Spinal cord (tissue), 10 donors: ENCODE measurements at places on chromosomes 4 and X. TPM values are rescaled to one million over a fixed set of nuclear protein-coding genes. Genes with fewer than 3 reads are reported as not detected.

The TSPAN6 gene
- polyA plus RNA-seq = 69.9 TPM

The HSD17B13 gene
- 1.4 TPM for polyA plus RNA-seq

The L1CAM gene
- 179 TPM for polyA plus RNA-seq

The RP2 gene
- polyA plus RNA-seq = 22.9 TPM

The GRPR gene
- polyA plus RNA-seq = 0.65 TPM

The IL1RAPL1 gene
- polyA plus RNA-seq = 5.2 TPM

The PDZD4 gene
- polyA plus RNA-seq = 228 TPM

GRCh38 chr4:48780865-48781214 is 761 bp upstream of the FRYL start:
- H3K4me1 ChIP-seq = peaks cover 4% of the 10 kb centered on the region
- H3K4me3 ChIP-seq = peak overlapping the region; percentile 76
- H3K27ac ChIP-seq = peak overlapping the region; percentile 86
- H3K36me3 ChIP-seq = no peaks in the 10 kb centered on the region
- no peaks in the 10 kb centered on the region for H3K27me3 ChIP-seq
- peak; percentile 28 for DNase-seq

DNA sequence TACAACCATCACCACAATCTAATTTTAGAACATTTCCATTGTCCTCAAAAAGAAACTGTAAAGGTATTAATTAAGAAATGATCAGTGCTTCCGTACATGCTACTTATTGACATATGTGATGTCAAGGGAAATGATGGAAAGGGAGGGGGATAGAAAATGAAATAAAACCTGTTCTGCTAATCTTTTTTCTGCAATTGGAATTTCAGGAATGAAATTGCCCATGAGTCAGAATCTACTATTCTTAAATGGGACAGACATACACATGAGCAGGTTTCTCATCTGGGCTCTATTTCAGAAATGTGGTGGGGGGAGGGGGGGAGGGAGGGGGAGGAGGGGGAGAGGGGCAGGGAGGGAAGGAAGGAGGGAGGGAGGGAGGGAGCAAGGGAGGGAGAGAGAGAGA is 91.0 kb downstream of the SHROOM4 start:
- DNase-seq = no peak
- no peaks in the 10 kb centered on the region for H3K4me1 ChIP-seq

DNA sequence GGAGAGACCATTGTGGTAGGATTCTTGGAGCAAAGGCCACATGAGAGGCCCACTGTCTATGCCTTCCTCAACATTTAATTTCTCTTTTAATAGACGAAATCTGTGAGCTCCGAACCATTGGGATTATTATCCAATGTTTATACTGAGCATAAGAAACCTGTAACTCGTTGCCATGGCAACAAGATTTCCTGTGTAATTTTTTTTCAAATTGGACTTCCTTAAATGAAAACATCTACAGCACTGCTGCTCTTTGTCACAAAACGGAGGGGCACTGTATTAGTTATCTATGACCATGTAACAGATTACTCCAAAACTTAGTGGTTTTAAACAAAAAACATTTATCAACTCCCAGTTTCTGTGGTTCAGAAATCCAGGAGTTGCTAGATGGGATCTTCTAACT is 38.7 kb downstream of the PPP1R2C start:
- no peaks in the 10 kb centered on the region for H3K36me3 ChIP-seq
- no peaks in the 10 kb centered on the region for H3K4me1 ChIP-seq
- H3K27ac ChIP-seq = no peak overlapping the region
- H3K4me3 ChIP-seq = no peak overlapping the region
- no peak for DNase-seq

- no peaks in the 10 kb centered on the region for H3K27me3 ChIP-seq
- H3K27ac ChIP-seq = no peak overlapping the region
- no peaks in the 10 kb centered on the region for H3K4me1 ChIP-seq
These were observed 38.7 kb downstream of the CNKSR2 start for GRCh38 chrX:21412883-21413282.

DNA sequence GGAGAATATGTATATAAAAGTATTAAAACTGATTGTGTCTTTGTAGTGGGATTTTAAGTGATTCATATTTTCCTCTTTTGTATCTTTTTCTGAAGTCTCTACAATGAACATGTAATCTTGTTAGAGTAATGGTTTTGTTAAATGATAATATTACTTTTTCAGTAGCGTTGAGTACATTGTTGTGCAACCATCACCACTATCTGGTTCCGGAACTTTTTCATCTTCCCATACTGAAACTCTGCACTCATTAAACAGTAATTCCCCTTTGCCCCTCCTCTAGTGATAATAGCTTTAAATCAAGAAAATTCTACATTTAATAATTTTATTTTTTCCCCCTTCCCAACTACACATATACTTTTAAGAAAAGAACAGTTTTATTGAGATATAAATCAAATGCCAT is 23.3 kb downstream of the SHROOM3 start:
- no peaks in the 10 kb centered on the region for H3K36me3 ChIP-seq
- H3K27ac ChIP-seq = no peak overlapping the region
- H3K4me1 ChIP-seq = no peaks in the 10 kb centered on the region
- DNase-seq = no peak

DNA sequence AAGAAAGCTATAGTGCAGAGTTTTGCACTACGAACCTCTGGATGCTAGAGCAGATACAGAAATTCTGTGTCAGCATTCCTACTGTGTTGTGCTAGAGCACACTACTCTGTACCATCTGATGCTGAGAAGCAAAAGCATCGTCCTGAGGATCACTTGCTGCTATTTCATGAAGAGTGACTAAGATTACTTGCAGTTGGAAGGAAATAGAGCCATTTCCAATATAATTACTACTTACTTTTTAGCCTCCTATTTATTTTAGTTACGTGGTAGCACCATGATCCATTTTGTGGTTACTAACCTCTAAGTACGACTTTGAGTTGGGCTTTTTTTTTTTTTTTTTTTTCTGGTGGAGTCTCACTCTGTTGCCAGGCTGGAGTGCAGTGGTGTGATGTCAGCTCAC is 226.7 kb downstream of the PALLD start:
- no peaks in the 10 kb centered on the region for H3K4me1 ChIP-seq
- no peak overlapping the region for H3K27ac ChIP-seq
- DNase-seq = no peak

GRCh38 chrX:119516157-119516702 is 48.0 kb downstream of the SLC25A5 start:
- no peak overlapping the region for H3K27ac ChIP-seq
- H3K4me3 ChIP-seq = no peak overlapping the region
- no peak for DNase-seq

DNA sequence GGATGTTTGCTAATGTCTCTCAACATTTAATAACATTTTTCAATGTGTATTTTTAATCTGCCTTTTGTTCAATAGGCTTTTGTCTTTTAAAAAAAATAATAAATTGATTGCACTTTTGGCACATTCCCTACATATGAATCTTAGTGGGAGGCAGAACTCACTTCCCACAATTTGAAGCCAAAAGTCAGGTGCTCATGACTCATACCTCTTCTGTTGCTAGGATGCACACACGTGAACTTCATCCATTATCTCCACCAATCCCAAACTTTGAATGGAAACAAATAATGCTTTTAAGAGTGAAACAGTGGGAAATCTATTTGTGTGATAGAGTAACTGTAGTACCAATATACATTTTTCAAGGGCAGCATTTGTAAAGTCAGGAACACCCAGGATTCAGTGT is 260.5 kb downstream of the IQCM start:
- H3K4me1 ChIP-seq = no peaks in the 10 kb centered on the region
- H3K4me3 ChIP-seq = no peak overlapping the region
- DNase-seq = no peak
- H3K27me3 ChIP-seq = no peaks in the 10 kb centered on the region

- no peak overlapping the region for H3K4me3 ChIP-seq
- no peak overlapping the region for H3K27ac ChIP-seq
- H3K36me3 ChIP-seq = no peaks in the 10 kb centered on the region
- no peaks in the 10 kb centered on the region for H3K27me3 ChIP-seq
- no peak for DNase-seq
These were observed 17.6 kb upstream of the GK start for GRCh38 chrX:30635630-30636029.

- no peak overlapping the region for H3K4me3 ChIP-seq
- peaks cover 17% of the 10 kb centered on the region for H3K27me3 ChIP-seq
- DNase-seq = no peak
- H3K27ac ChIP-seq = no peak overlapping the region
- no peaks in the 10 kb centered on the region for H3K4me1 ChIP-seq
These were observed 8.8 kb downstream of the LHFPL1 start for GRCh38 chrX:112670977-112671376.

DNA sequence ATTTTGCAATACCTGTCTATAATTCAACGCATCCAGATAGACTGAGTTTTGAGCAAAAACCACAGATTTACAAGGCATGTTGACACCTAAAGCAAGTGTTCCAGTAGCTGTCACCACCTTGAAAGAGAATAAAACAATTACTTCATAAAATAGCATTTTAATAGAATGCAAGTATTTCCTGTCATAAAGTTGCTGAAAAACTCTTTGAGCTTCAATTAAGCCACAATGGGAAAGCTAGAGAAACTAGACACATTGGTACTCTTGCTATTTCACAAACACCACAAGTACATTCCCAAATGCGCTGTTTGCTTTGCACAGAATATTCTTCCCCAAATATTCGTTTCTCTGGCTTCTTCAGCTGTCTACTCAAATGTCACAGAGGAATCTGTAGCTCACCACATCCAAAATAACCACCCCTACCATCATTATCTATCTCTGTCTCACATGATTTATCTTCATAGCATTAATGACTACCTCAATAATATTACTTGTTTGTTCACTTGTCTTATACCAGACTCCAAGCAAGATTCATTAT is 70.3 kb downstream of the DDX60 start:
- DNase-seq = no peak
- no peak overlapping the region for H3K4me3 ChIP-seq
- H3K36me3 ChIP-seq = no peaks in the 10 kb centered on the region
- H3K27me3 ChIP-seq = no peaks in the 10 kb centered on the region
- H3K4me1 ChIP-seq = no peaks in the 10 kb centered on the region

GRCh38 chr4:16297003-16297402 is 70.7 kb upstream of the TAPT1 start:
- no peak overlapping the region for H3K27ac ChIP-seq
- no peaks in the 10 kb centered on the region for H3K27me3 ChIP-seq
- no peaks in the 10 kb centered on the region for H3K36me3 ChIP-seq
- no peak overlapping the region for H3K4me3 ChIP-seq
- DNase-seq = no peak

GRCh38 chr4:189385098-189385497 is 555.6 kb upstream of the FRG1 start:
- H3K36me3 ChIP-seq = no peaks in the 10 kb centered on the region
- H3K4me3 ChIP-seq = no peak overlapping the region
- H3K27me3 ChIP-seq = no peaks in the 10 kb centered on the region
- H3K4me1 ChIP-seq = no peaks in the 10 kb centered on the region

DNA sequence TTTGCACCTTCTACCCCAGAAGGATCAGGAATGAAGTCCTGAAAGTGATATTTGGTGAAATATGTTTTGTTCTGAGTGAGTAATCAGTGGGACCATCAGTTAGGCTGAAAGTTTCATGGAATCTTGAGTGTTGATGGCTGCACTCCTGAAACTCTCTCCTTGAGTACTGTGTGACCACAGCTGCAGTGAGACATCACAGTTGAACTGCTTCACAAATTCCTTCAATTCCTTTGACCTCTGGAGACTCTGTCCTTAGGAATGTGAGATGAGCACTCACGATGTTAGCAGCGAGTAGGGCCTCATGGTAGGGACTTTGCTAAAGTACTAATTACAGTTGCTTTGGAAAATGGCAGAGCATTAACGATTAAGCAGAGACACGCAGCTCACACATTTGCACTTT is 142.9 kb upstream of the SLC4A4 start:
- H3K27ac ChIP-seq = no peak overlapping the region
- no peak overlapping the region for H3K4me3 ChIP-seq
- no peaks in the 10 kb centered on the region for H3K36me3 ChIP-seq
- DNase-seq = no peak
- H3K4me1 ChIP-seq = no peaks in the 10 kb centered on the region

DNA sequence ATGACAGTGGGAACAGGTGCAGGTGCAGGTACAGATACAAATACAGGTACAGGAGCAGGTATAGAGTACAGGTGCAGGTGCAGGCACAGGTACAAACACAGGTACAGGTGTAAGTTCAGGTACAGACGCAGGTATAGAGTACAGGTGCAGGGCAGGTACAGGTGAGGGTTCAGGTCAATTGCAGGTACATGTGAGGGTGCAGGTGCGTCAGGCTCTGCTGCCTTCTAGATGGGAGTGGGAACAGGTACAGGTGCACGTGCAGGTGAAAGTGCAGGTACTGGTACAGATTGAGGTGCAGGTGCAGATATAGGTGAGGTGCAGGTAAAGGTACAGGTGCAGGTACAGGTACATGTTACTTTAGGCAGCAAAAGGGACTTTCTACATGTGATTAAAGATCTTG is 85.7 kb downstream of the CRLF2 start:
- no peaks in the 10 kb centered on the region for H3K4me1 ChIP-seq
- peaks cover 5% of the 10 kb centered on the region for H3K27me3 ChIP-seq
- no peak overlapping the region for H3K4me3 ChIP-seq
- H3K27ac ChIP-seq = no peak overlapping the region

GRCh38 chr4:34269613-34270012 is 1974.7 kb downstream of the ARAP2 start:
- H3K27me3 ChIP-seq = no peaks in the 10 kb centered on the region
- H3K36me3 ChIP-seq = no peaks in the 10 kb centered on the region
- no peak overlapping the region for H3K4me3 ChIP-seq
- DNase-seq = no peak

- H3K27ac ChIP-seq = no peak overlapping the region
- no peak for DNase-seq
- H3K27me3 ChIP-seq = no peaks in the 10 kb centered on the region
- H3K4me1 ChIP-seq = no peaks in the 10 kb centered on the region
These were observed 12.8 kb downstream of the MECP2 start for GRCh38 chrX:154084449-154085300.

- no peak for DNase-seq
- no peaks in the 10 kb centered on the region for H3K27me3 ChIP-seq
- H3K4me1 ChIP-seq = peaks cover 5% of the 10 kb centered on the region
These were observed 413.7 kb downstream of the PDGFC start for GRCh38 chr4:156557920-156558319.
